ENCODE measurements at places on chromosomes 7 and 10.

DNA sequence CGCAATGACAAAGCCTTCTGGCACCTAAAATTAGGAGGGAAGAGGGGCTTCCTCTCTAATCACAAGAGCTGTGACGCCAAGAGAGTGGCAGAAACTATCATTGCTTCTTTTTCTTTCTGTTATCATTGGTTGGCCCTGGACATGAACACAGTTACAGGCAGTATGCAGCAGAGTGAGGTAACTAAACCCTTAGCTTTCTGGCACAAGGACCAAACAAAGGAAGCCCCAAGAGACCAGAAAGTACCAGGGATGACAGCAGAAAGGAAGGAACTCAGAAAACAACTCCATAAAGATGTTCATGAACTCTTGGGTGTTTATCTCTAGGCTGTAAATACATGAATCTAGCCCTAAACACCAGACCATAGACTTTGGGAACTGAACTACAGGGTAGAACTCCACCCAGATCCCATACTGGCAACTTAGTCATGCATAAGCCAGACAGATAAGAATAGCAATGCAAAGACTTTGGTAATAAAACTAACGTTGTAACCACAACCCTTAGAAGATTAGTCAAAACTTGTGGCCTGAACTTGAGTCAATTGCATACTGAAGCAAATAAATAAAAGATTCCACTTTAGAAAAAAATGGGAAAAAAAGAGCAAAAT lies 195.7 kb upstream of the PTN start:
- DNase-seq: no peak

DNA sequence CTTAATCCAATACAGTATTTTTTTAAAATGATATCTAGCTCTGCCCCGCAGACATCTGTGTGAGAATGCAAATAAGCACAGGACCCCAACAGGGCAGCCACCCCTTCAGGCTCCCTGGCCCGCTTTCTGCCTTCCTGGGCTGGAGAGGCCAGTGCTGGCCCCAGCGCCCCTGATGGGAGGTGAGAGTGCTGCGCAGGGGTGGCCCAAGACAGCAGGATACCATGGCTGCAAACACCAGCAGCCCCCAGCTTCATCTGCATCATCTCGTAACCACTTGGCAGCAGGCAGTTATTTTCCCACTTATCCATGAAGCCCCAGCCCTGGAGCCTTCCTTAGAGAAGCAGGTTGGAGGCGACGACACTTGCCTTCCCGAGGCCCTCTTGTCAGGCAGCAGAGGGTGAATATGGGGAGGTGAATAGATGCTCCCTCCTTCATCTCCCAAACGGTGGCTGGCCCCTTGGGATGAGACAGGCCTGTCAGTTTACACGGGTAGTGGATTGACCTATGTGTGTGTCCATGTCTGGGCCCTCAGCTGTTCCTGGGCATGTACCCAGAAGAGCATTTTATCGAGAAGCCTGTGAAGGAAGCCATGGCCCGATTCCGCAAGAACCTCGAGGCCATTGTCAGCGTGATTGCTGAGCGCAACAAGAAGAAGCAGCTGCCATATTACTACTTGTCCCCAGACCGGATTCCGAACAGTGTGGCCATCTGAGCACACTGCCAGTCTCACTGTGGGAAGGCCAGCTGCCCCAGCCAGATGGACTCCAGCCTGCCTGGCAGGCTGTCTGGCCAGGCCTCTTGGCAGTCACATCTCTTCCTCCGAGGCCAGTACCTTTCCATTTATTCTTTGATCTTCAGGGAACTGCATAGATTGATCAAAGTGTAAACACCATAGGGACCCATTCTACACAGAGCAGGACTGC lies 71.2 kb downstream of the ALOX5 start:
- no peak for DNase-seq

GRCh38 chr10:117519879-117520278 lies 22.7 kb upstream of the EMX2 start:
- no peak for DNase-seq

GRCh38 chr7:77989981-77990566 lies 191.5 kb downstream of the PHTF2 start:
- DNase-seq: no peak

GRCh38 chr7:149191851-149192250 lies 3.5 kb upstream of the ZNF282 start:
- DNase-seq: no peak

DNA sequence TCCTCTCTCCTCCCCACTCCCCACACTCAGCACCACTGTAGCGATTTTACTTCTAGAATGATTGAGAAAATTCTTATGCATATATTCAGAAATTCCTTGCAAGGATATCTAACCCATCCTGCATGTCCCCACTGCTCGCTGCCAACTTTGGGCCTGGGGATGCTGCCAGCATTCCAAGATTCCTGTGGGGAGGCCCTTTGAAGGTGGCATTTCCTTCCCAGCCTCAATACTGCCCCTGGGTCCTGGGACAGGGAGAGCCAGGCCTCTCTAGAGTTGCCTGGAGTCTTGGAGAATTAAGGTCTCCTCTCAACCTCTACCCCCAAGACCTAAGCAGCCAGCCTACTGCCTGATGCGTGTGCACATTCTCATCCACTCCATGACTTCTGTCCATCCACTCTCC lies 303.5 kb downstream of the NEBL start:
- DNase-seq: no peak

GRCh38 chr7:6106140-6106904 lies 75.1 kb downstream of the ANKRD61 start:
- no peak for DNase-seq

- no peak for DNase-seq
Measured at GRCh38 chr10:77855404-77856155, 71.0 kb downstream of the DLG5 start.

DNA sequence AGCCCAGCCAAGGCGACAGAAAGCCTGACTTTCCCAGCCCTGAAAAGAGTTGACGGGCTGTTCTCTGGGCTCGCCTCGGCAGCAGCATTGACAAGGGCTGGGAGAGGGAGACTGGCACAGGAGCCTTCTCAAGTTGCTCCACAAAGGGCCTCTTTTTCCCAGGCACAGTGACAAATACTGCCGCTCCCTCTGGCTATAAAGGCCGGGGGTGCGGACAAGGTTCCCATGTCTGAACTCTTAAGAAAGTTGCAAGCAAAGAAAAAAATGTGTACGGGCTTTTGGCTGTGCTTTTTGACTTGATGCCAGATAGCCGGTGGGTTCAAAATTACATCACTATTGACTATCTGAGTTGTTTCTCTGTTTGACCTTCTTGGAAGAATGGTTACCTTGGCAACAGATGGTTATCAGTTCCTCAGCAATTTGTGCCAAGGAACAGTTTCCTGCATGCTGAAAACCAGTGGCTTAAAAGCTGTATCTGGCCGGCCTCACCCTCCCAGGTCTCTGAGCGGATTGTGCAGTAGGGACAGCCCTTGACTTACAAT lies 115.9 kb upstream of the EEPD1 start:
- no peak for DNase-seq

DNA sequence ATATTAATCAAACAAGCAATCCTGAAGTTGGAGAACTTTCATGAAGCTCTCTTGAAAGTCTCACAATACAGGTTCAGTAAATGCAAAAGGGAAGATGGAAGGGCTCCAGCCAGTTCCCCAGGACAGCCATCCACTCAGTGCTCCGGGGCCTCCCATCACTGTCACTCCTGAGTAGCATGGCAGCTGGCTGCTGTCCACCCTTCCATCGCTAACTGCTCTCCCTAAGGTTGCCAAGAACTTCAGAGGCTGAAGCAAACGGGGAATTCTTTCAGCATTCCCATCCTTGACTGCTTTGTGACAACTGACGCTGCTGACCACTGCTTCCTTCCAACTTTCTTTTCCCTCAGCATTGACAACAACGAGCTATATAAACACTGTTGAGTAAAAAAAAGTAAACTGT lies 69.1 kb downstream of the VPS41 start:
- DNase-seq: no peak

- DNase-seq: no peak
Measured at GRCh38 chr10:14468726-14469125, 138.0 kb upstream of the FRMD4A start.

DNA sequence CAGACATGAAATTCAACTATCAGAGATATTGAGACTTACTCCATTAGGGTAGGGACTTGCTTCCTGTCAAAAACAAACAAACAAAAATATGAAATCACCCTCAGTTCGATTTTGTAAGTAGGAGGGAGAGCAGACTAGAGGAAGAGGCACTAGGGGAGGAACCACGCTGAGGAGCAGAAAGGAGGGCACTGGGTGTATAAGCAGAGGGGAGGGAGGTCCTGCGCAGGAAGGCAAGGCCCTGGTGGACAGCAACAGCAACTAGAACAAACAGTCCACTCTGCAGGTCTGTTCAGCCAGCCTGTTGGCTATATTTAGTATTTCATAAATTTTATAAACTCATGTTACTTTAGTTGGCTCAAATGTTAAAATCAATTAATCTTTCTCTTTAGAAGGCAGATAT lies 937.1 kb upstream of the C7orf33 start:
- no peak for DNase-seq

Data from HEK293T (cell line).